ENCODE measurements at places on chromosomes 12 and 14. TPM values are rescaled to one million over a fixed set of nuclear protein-coding genes. Genes with fewer than 3 reads are reported as not detected.

Gene SEC23A
- 437 TPM for total RNA-seq

Gene TOX4
- 21.5 TPM for total RNA-seq

Gene PZP
- total RNA-seq: under 0.01 TPM

Gene RNASE7
- total RNA-seq: not detected

Gene KIF5A
- 0.26 TPM for total RNA-seq
